ENCODE measurements at places on chromosomes 4 and X. TPM values are rescaled to one million over a fixed set of nuclear protein-coding genes. Genes with fewer than 3 reads are reported as not detected.

GRCh38 chrX:66632981-66633380 lies 5.9 kb downstream of the EDA2R start:
- H3K27ac ChIP-seq, result no peak overlapping the region
- H3K36me3 ChIP-seq, result no peaks in the 10 kb centered on the region
- DNase-seq, result no peak
- no peaks in the 10 kb centered on the region for H3K27me3 ChIP-seq

- H3K27me3 ChIP-seq, result no peaks in the 10 kb centered on the region
- no peak overlapping the region for H3K4me3 ChIP-seq
- no peaks in the 10 kb centered on the region for H3K36me3 ChIP-seq
- no peak for DNase-seq
- no peaks in the 10 kb centered on the region for H3K4me1 ChIP-seq
- H3K27ac ChIP-seq, result no peak overlapping the region
These were observed 298.7 kb downstream of the CCSER1 start for GRCh38 chr4:90425893-90426292.

DNA sequence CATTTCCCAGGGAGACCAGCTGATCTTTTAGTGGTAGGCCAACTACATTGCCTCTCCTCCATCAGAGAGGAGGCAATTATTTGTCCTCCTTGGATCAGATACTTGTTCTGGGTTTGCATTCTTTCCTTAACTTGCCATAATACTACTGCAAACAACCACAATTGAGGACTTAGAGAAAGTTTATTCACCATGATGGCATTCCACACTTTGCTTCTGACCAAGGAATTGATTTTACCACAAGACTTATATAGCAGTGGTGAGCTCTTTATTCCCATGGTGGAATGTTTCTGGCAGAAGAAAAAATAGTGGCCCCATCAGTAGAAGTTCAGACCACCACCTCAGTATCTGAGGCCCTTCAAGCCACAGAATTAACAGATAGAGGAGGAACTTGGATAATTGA lies 123.9 kb upstream of the PPP3CA start:
- DNase-seq, result no peak
- no peaks in the 10 kb centered on the region for H3K27me3 ChIP-seq
- H3K4me1 ChIP-seq, result no peaks in the 10 kb centered on the region
- no peaks in the 10 kb centered on the region for H3K36me3 ChIP-seq
- no peak overlapping the region for H3K4me3 ChIP-seq

- H3K27me3 ChIP-seq, result no peaks in the 10 kb centered on the region
- no peak overlapping the region for H3K4me3 ChIP-seq
- H3K36me3 ChIP-seq, result no peaks in the 10 kb centered on the region
- H3K27ac ChIP-seq, result no peak overlapping the region
These were observed 202.4 kb downstream of the ADAMTS3 start for GRCh38 chr4:72366601-72367000.

DNA sequence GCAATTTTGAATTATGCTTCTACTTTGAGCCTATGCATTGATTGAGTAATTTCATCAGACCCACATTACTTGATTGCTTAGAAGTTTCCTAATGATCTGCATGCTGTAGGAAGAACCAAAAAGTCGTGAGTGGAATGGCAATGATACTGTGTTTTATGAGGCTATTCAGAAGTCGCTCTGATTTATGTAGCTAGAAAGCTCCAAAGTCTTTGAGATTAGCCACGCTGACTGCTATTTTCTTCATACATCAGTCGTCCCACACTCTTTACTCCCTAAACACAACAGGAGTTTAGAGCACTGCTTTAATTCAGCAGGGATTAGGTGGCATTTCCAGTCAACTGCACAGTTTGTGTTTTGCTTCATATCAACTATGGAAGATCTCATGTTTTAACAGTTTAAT lies 4.1 kb downstream of the GRID2 start:
- H3K36me3 ChIP-seq, result no peaks in the 10 kb centered on the region
- H3K4me1 ChIP-seq, result no peaks in the 10 kb centered on the region
- no peak for DNase-seq
- no peak overlapping the region for H3K27ac ChIP-seq

DNA sequence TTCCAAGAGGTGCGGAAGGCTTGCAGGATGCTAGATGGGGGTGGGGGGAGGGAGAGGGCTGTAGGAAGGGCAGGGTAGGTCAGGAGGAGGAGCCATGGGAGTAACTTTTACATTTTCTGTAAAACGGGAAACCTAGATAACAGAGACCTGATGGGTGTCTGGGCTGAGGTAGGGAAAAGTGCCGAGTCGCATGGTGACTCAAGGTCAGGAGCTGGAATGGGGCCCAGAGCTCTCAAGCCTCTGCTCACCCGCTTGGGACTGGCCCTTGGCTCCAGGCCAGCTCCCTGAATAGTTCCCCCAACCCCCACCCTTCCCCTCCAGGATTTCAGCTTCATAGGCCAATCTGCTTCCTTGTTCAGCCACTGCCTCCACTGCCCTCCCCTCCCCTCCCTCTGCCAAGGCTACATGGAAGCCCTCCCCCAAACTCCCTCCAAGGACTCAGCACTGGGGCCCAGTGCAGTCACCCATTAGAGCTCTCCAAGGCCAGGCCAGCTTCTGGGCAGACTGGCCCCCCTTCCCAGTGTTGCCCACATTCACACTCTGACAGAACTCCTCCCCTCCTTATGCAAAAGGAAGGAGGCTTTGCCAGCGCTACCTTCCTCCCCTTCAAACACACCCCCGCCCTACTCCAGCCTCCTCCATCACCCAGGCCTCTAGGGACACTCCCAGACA lies 43.6 kb downstream of the TSC22D3 start:
- no peaks in the 10 kb centered on the region for H3K27me3 ChIP-seq
- H3K27ac ChIP-seq, result no peak overlapping the region
- no peak overlapping the region for H3K4me3 ChIP-seq
- H3K4me1 ChIP-seq, result peaks cover 23% of the 10 kb centered on the region
- no peaks in the 10 kb centered on the region for H3K36me3 ChIP-seq

- H3K4me1 ChIP-seq, result no peaks in the 10 kb centered on the region
- no peaks in the 10 kb centered on the region for H3K36me3 ChIP-seq
- no peak overlapping the region for H3K4me3 ChIP-seq
These were observed 830.9 kb upstream of the NDST4 start for GRCh38 chr4:115944146-115944905.

DNA sequence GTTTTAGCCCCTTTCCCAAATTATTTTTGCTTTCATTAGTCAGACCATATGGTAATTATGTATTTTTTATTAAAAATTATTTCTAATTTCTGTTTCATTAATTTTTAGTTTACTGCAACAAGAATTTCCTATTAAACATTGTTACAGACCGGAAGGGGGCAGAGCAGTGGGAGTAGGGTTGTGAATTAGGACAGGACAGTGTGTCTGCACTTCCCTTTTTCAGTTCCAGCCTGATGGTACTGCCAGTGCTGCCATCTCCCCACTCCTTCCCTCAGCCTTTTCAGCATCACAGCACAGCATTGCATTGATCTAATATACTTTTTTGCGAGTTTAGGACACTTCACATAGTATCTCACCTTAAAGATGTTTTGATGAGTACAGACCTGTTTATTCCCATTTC lies 76.5 kb downstream of the STIM2 start:
- no peak overlapping the region for H3K4me3 ChIP-seq
- H3K27ac ChIP-seq, result no peak overlapping the region
- no peaks in the 10 kb centered on the region for H3K4me1 ChIP-seq
- DNase-seq, result no peak
- H3K36me3 ChIP-seq, result no peaks in the 10 kb centered on the region
- no peaks in the 10 kb centered on the region for H3K27me3 ChIP-seq

GRCh38 chrX:88977835-88978234 lies 230.8 kb downstream of the CPXCR1 start:
- no peak overlapping the region for H3K4me3 ChIP-seq
- no peak overlapping the region for H3K27ac ChIP-seq
- no peaks in the 10 kb centered on the region for H3K27me3 ChIP-seq
- no peaks in the 10 kb centered on the region for H3K36me3 ChIP-seq
- H3K4me1 ChIP-seq, result no peaks in the 10 kb centered on the region

GRCh38 chr4:55018521-55018920 lies 106.9 kb downstream of the KDR start:
- H3K4me1 ChIP-seq, result no peaks in the 10 kb centered on the region
- H3K27ac ChIP-seq, result no peak overlapping the region
- H3K27me3 ChIP-seq, result no peaks in the 10 kb centered on the region

DNA sequence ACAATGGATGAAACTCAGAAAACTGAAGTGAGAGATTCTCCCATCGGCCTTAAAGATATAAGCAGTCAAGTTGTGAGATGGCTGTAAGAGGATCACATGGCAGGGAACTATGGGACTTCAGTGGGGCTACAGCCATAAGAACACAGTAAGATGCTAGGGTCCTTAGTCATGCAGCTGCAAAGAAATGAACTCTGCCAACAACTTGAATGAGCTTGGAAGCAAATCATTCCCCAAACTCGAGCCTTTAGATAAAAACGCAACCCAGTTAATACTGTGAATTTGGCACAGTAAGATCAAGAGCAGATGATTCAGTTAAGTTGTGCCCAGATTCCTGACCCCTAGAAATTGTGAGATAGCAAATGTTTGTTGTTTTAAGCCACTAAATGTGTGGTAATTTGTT lies 117.3 kb downstream of the FAM13A start:
- H3K27me3 ChIP-seq, result no peaks in the 10 kb centered on the region
- H3K27ac ChIP-seq, result no peak overlapping the region
- H3K4me1 ChIP-seq, result no peaks in the 10 kb centered on the region
- H3K36me3 ChIP-seq, result no peaks in the 10 kb centered on the region
- H3K4me3 ChIP-seq, result no peak overlapping the region
- no peak for DNase-seq

GRCh38 chr4:189870511-189871234 lies 70.0 kb upstream of the FRG1 start:
- no peaks in the 10 kb centered on the region for H3K36me3 ChIP-seq
- no peak for DNase-seq
- H3K4me3 ChIP-seq, result no peak overlapping the region
- H3K27ac ChIP-seq, result no peak overlapping the region
- H3K27me3 ChIP-seq, result no peaks in the 10 kb centered on the region

- no peak for DNase-seq
- no peaks in the 10 kb centered on the region for H3K27me3 ChIP-seq
- no peaks in the 10 kb centered on the region for H3K36me3 ChIP-seq
- H3K4me3 ChIP-seq, result no peak overlapping the region
- no peaks in the 10 kb centered on the region for H3K4me1 ChIP-seq
These were observed 1055.1 kb upstream of the PCDH10 start for GRCh38 chr4:132094017-132094416.

DNA sequence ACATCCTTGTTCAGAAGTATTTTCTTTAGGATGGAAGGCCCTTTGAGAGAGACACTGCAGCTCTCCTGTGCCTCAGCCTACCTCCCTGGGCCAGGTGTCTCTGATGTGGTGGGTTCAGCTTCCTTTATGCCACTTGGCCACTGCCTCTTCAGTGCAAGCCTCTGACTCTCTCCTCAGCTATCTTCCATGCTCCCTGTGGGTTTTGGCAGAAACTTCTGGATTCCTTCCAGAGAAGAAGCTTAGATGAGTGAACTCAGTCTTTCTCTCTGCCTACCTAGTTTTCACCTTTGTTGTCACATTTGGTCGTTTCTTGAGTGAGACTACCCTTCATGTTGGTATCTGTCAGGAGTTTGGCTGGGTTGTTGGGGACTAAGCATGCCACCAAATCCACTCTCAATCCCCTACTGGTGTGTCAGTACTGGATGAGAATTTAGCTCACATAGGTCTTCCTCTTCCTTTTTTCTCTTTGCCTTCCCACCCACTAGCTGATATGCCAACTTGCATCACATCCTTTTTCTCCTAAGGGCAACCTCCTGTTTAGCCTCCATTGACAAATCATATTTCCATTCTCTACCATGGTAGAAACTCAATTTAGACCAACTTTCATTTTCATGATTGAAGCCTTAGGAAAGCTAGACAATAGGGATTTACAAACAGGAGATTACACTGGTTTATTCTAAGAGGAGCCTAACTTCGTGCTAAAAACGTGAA lies 32.0 kb downstream of the IL15 start:
- no peaks in the 10 kb centered on the region for H3K27me3 ChIP-seq
- H3K36me3 ChIP-seq, result no peaks in the 10 kb centered on the region
- no peak overlapping the region for H3K4me3 ChIP-seq
- no peaks in the 10 kb centered on the region for H3K4me1 ChIP-seq
- H3K27ac ChIP-seq, result no peak overlapping the region
- DNase-seq, result no peak

- H3K27me3 ChIP-seq, result no peaks in the 10 kb centered on the region
- H3K36me3 ChIP-seq, result no peaks in the 10 kb centered on the region
- no peak overlapping the region for H3K4me3 ChIP-seq
- DNase-seq, result no peak
- H3K27ac ChIP-seq, result no peak overlapping the region
- no peaks in the 10 kb centered on the region for H3K4me1 ChIP-seq
These were observed 966.6 kb upstream of the SLIT2 start for GRCh38 chr4:19285146-19285545.

- no peak overlapping the region for H3K4me3 ChIP-seq
- no peaks in the 10 kb centered on the region for H3K4me1 ChIP-seq
- DNase-seq, result no peak
- H3K36me3 ChIP-seq, result no peaks in the 10 kb centered on the region
- H3K27ac ChIP-seq, result no peak overlapping the region
- H3K27me3 ChIP-seq, result no peaks in the 10 kb centered on the region
These were observed 135.4 kb downstream of the GC start for GRCh38 chr4:71648448-71648847.

DNA sequence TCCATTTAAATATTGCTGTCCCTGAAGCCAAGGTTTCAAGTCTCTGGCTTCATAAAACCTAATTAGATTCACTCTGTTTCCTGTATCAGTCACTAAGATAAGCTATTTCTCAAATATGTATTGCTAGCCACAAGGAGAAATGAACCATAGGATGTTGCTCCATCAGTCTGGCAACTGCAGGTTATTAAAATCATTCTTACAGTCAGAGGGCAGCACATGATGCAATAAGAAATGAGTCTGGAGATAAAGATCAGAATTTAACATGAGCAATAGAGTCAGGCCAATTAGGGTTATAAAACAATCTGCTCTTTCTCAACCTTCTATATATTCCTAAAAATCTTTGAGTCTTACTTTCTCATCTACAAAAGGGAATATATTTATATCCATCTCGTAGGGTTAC lies 7.2 kb downstream of the PRKG2 start:
- no peaks in the 10 kb centered on the region for H3K27me3 ChIP-seq
- DNase-seq, result no peak
- no peak overlapping the region for H3K4me3 ChIP-seq
- H3K4me1 ChIP-seq, result no peaks in the 10 kb centered on the region

DNA sequence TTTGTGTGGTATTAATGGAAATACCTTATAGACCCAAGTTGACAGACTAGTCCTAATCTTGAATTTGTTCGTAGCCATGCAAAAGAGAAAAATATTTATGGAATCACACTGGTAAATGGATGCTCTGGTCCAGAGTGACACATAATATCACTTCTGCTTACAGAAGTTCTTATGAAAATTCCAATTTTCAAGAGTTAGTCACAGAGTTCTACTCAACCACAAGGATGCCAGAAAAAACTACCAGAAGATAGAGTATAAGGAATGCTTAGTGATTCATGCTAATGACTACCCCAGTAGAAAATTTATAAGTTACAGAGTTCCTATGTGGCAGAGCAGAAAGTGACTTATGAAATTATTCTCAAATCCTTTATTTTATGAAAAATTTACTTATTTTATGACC lies 1384.8 kb downstream of the FAM133A start:
- no peak for DNase-seq
- H3K27ac ChIP-seq, result no peak overlapping the region
- H3K27me3 ChIP-seq, result no peaks in the 10 kb centered on the region
- no peaks in the 10 kb centered on the region for H3K36me3 ChIP-seq
- H3K4me3 ChIP-seq, result no peak overlapping the region

Gene NOX1
- total RNA-seq, result not detected

Gene GPC4
- 1.1 TPM for total RNA-seq

Gene LIMCH1
- 26.9 TPM for total RNA-seq

Gene PTCHD1
- not detected for total RNA-seq

Gene AFAP1
- total RNA-seq, result 1.8 TPM

Gene MAGEA1
- not detected for total RNA-seq

Gene SMPX
- 0.56 TPM for total RNA-seq

Gene AP1AR
- 13.8 TPM for total RNA-seq

Gene UGDH
- 134 TPM for total RNA-seq

Gene DNAAF6
- not detected for total RNA-seq

Gene CFI
- 511 TPM for total RNA-seq

Gene CXCL9
- total RNA-seq, result 3.6 TPM
